ENCODE measurements at places on chromosomes 16 and 17. TPM values are rescaled to one million over a fixed set of nuclear protein-coding genes. Genes with fewer than 3 reads are reported as not detected.

The OR4D1 gene
- total RNA-seq, result not detected

The ERN2 gene
- not detected for total RNA-seq

The PRKCA gene
- total RNA-seq, result 6.0 TPM

The DNAI2 gene
- not detected for total RNA-seq

DNA sequence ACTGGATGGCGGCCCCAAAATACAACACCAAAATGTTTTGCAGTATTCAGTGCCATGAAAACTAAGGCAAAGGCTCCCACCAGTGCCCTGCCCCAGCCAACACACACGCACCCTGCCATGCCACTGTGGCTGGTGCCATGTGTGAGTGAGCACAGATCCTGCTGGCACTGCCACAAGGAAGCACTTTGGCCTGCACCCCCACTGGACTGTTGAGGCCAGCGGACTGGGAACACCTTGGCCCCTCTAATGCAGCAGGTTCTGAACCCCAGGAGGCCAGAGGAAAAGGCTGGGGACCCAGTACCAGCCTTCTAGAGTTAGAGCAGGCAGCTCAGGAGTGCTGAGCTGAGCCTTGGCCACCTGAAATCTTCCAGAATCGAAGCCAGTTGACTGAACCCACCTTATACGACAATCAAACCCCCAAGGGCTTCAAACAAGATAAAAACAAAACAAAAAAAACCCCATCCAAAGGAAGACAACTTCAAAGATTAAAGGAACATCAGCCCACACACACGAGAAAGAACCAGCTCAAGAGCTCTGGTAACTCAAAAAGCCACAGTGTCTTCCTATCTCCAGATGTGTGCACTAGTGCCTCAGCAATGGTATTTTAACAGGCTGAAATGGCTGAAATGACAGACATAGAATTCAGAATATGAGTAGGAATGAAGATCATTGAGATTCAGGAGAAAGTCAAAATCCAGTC, 21.5 kb downstream of the NLRP1 start:
- no peak for DNase-seq

GRCh38 chr16:4026854-4027253, 89.4 kb downstream of the ADCY9 start:
- no peak for DNase-seq

DNA sequence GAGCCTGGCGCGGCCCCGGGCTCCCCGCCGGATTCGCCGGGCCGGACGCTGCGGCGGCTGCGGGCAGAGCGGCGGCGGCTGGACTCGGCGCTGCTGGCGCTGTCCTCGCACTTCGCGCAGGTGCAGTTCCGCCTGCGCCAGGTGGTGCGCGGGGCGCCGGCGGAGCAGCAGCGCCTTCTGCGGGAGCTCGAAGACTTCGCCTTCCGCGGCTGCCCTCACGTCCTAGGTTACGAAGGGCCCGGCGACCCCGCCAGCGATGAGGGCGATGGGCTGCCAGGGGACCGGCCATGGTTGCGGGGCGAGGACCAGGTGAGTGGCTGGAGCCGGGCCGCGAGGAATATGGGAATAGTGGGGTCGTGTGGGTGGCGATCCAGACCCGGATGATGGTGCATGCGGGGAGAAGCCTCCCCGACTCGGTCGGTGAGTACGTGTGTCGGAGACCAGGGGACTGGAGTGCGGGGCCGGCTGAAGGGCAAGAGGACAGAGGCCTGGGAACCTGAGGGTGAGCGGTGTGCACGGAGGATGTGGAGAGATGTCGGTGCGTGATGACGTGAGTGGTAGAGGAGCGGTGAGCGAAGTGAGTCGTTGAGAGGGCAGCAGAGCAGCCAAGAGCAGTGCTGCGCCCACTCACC, 517 bp downstream of the RUNDC1 start:
- peak; percentile 58 for DNase-seq

- DNase-seq, result no peak
Observed at GRCh38 chr16:2295056-2295798, 27.3 kb upstream of the RNPS1 start.

Data from mammary epithelial cell (primary cell).